ENCODE measurements at places on chromosomes 16 and 17.

DNA sequence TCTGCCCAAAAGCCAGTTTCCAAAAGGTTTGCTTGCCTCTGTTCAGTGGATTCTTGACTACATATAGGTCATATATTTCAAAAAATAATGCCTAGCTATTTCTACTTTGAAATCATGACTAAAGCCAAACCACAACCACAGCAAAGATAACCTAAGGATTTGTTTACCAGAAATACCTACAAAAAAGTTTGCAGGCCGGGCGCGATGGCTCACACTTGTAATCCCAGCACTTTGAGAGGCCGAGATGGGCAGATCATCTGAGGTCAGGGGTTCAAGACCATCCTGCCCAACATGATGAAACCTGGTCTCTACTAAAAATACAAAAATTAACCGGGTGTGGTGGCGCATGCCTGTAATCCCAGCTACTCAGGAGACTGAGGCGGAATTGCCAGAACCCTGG is 15.2 kb downstream of the CARHSP1 start:
- DNase-seq = no peak

GRCh38 chr17:80644536-80644935 is 99.9 kb downstream of the RPTOR start:
- DNase-seq = no peak

- no peak for DNase-seq
These were observed 11.7 kb downstream of the COX11 start for GRCh38 chr17:54956791-54957190.

DNA sequence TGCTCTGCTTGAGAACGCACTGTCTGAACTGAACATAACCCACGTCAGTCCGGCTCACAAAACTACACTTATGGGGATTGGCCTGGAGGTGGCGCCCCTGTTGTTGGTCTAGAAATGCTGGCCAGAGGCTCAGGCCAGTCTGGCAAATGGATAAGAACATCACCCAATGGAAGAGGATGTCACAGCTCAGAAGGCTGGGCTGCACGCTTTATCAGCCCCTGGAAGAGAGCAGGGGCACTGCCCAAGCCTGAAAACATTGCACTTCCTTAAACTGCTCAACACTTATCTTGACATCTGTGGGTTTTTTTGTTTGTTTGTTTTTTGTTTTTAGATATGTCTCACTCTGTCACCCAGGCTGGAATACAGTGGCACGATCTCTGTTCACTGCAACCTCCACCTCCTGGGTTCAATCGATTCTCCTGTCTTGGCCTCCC is 24.8 kb upstream of the BPTF start:
- DNase-seq = peak; percentile 95

DNA sequence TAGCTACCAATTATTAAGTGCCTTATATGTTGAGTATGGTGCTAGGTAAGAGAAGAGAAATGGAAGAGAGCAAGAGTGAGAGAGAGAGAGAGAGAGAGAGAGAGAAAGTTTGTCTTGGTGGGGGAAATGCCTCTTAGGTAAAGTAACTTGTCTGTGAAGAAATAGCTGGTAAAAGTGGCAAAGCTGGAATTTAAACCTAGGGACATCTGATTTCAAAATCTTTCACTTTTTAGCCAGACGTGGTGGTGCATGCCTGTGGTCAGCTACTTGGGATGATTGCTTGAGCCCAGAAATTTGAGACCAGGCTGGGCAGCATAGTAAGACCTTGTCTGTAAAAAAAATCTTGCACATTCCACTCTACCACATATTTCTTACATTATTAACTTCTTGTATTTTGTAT is 23.0 kb upstream of the CDR2 start:
- no peak for DNase-seq

- DNase-seq = no peak
These were observed 4.8 kb upstream of the MAPT start for GRCh38 chr17:45889579-45889978.

Data from hematopoietic multipotent progenitor cell treated with erythropoietin and hydrocortisone succinate and interleukin-3 and kit ligand, for 17 days (in vitro differentiated cells).